ENCODE measurements at places on chromosomes 12 and 14.

- no peak for DNase-seq
These were observed 62.7 kb downstream of the ERH start for GRCh38 chr14:69335371-69335771.

GRCh38 chr14:100025111-100025510, 40.1 kb upstream of the EVL start:
- no peak for DNase-seq

GRCh38 chr14:38199076-38199475, 8.6 kb upstream of the SSTR1 start:
- DNase-seq = no peak

DNA sequence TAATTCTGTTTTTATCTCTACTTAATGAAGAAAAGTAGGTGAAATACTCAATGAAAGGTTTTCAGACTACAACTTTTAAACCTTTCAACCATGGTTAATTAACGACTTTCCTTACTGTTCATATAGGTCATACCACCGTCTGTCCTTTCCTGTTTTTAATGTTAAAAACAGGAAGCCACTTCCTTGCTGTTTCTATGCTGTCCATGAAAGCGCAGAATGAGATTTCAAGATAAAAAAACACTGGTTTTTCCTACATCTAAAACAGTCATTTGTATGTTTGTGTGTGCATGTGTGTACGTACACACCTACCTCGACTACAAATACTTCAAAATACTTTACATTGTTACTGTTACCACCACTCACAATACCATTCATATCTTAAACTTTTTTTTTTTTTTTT, 27.3 kb downstream of the SPTLC2 start:
- DNase-seq = no peak

- no peak for DNase-seq
These were observed 79.2 kb upstream of the CMKLR1 start for GRCh38 chr12:108418164-108418890.

DNA sequence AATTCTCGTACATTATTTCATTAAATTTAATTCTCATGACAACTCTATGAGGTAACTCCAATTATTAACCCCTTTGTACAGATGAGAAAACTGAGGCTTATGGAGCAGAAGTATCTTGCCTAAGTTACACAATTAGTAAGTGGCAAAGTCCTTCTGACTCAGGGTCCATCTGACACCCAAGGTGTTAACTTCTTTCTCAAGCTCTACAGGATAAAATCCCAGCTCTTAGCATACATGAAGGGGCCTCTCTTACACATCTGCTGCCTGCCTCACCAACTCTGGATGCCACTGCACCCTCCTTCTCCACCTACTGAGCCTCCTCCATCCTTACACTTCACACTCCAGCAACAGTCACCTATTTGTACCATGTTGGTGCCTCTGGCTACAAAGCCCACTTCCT, 4.3 kb upstream of the KRT72 start:
- DNase-seq = no peak

GRCh38 chr12:5197131-5197530, 153.5 kb downstream of the KCNA5 start:
- DNase-seq = no peak

DNA sequence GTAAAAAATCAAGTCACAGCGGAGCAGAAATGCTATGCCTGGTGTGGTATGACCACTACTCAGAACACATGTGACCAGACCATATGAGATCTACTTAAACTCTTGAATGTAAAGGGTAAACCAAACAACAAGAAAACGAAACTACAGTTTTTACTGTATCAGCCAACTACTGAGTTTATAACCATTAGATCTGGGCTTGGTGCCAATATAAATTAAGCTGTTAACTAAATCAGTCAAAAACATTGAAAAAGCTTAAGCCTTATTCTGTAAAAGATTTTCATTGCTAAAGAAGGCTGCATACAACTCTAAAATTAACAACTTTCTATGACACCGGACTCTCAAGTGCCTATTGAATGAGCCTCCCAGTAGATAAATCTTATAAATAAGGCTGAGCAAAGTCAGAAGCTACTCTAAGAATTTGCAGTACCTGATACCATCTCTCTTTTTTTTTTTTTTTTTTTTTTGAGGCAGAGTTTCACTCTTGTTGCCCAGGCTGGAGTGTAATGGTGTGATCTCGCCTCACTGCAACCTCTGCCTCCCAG, 35.4 kb downstream of the SPTLC2 start:
- DNase-seq = no peak

- no peak for DNase-seq
These were observed 12.2 kb downstream of the CEP170B start for GRCh38 chr14:104877066-104877805.

GRCh38 chr12:69476276-69477017, 6.3 kb downstream of the FRS2 start:
- no peak for DNase-seq

DNA sequence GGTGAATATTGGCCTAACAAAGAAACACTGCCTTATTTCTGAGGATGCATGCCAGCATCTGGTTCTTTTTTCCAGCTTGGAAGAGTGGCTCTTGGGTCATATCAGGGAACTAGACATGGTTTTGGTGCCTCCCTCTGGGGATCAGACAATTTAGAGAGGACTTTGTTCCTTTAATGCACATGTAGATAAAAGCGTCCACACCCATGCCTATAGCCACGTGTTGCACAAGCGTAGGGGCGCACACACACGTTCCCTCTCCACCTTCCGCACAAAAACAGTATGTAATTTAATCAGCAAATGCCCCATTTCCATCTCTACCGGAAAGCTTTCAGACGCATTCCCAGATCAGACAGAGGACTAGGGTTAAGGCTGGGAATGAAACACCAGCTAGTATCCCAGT, 61.7 kb upstream of the RIC8B start:
- DNase-seq = no peak

DNA sequence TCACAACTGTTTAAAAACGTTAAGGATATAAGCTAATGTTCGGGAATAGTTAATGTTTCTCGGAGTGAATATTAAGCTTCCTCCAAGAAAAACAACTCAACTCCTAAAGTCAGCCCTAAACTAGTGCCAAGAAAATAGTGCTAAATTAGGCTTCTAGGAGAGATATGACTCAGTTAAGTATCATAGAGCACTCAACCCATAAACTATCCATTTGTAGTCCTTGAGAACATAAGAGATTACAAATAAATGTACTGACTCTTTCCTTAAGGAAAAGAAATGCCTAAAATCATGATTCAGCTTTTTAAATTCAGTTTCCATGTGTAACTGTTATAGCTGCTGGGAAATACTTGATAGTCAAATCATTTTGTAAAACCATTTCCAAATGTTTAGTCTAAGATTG, 117.1 kb downstream of the HMGA2 start:
- no peak for DNase-seq

DNA sequence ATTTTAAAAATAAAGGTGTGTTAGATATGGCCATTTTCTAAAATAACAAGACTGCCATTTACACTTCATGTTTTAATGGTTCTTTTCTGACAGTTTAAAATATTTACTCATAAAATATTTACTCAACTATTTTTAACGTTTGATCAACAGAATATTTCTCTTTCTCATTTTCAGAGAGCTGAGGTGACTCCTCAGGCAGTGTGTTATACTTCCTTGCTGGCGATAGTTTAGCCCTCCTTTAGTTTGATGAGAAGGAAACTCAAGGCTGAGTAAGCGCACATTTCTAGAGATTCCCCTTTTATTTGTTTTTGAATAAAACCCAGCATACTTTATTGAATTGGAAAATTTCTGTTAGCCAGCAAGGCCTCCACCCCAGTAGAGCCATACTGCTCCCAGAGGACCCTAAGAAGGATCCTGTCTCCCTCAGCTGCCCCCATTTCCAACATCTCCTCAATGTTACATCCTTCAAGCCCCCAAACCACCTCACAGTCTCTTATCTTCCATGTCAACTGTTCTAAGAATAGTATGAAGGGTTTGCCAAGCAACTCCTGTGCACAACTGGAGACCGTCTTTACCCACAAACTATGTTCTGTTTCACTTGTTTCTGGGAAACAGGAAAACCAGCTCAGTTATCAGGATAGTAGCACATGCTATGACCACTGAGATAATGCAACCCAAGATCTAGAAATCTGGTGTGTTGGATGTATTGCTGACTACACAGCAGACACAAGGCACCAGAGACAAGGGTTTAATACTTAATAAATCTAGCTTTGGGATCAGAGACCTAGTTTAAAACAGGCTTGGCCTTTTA, 129.5 kb downstream of the STXBP6 start:
- no peak for DNase-seq

- DNase-seq = no peak
These were observed 934 bp upstream of the DCN start for GRCh38 chr12:91183551-91183950.

DNA sequence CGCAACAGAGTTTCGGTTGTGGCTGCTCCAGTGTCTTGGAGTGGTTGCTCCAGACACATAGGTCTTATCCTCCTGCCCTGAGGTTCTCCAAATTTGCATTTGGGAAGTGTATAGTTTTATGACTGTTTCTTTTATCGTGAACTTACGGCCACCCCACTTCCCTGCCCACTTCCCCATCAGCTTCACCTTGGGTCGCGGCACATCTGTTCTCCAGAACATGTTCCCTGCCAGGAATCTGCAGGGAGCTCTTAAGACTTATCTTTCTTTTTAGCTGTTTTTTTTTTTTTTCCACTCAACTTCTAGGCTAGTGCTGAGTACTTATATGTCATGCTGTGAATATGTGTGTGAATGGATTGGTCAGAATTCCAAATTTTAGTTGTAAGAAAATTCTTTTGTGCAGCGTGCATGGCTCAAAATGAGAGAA, 75.4 kb downstream of the ETV6 start:
- no peak for DNase-seq

DNA sequence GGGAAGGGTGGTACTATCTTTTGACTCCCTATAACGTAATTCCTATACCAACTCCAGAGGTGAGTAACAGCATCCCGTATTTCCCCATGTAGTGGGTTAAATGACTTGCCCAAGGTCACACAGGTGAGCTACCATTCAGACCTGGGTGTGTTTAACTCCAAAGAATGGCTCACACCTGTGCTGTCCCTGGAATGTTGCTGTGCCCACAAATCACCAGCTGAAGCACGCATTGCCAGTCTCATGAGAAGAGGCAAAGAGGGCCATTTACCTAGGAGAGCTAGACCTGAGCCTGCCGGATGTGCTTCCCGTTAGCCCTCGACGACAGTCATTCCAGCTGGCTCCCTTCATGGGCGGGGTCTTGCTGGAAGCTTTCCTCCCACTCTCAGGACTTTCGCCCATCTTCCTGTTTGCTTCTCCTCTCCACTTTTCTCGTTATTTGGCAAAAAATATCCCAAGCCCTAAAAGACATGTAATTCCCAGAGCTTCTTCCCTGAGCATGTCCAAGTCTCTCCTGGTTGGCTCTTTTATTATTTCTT, 106.6 kb upstream of the VASH1 start:
- DNase-seq = no peak

DNA sequence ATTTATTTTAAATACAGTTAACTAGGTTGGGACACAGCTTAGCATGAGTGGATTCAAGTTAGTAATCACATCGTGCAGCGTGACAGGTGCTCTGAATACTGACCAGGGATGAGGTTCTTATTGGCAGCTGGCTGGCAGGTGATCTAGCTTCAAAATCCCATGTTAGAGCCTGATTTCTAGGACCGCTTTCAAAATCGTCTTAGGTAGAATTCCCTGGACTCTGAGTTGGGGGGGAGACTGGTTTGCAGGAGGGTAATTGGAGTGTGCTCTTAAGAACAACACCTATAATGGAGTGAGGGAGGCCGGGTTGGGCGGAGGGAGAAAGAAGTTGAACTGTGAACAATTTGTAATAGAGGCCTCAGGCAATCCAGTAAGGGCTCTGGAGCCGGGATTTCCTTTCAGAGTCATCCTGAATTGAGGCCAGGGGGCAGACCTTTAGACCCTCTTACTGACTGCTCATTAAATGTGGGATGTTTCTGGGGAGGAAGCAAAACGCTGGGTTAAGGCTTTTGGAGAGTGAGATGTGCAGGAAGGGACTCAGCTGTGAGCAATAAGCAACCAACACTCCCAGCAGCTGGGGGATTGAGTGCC, 874 bp upstream of the YARS2 start:
- DNase-seq = no peak

GRCh38 chr14:73424453-73424852, 33.9 kb downstream of the NUMB start:
- no peak for DNase-seq

DNA sequence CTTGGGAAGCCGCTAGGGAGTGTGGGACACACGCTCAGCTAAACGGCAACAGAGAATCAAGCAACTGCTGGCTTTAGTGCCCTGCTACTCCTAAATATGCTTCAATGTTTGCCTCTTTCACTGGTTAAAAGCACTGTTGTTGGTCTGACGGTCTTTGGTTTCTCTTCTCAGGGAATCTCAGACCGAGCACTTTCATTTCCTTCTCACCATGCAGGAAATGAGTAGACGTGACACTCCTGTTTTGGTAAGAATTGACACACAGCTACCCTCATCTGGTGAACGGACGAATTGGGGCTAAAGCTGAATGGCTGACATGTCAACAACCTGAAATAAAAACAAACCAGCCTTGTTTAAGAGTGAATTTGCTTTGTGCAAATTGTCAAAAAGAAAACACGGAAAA, 57.5 kb upstream of the PIWIL1 start:
- DNase-seq = no peak

DNA sequence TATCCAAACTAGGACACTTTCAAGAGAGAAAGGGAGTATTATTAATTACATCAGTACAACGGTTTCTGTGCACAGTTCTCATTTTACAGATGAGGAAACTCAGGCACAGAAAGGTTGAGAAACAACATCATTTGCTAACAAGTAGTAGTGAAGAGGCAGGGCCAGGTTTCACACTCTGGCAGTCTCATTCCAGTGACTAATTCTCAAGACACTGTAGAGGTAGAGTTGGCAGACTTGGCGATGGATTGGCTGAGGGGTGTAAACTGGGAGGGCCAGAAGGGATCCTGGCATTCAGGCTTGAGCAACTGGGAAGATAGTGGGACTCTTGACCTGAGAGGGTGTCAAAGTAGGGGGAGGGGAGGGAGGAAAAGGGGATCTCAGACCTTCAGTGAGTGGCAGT, 73.8 kb upstream of the BDKRB2 start:
- no peak for DNase-seq

DNA sequence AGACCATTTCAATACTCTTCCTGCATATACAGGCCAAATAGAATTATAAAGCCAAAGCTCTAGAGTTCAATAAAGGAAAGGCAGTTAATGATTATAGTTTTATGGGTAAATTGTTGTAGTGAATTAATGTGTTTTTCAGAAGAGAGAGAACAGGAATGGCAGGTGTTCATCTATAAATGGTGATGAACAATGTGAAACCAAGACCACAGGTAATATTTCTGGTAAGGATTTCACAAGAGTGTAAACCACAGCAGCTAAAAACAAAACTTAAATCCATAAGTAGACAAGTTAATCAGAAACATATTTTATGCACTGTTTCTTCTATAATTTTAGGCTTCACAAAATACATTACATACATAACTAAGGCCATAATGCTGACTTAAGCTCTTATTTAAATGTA, 204.4 kb downstream of the SYT1 start:
- DNase-seq = no peak

- DNase-seq = no peak
These were observed 9.4 kb downstream of the EP400 start for GRCh38 chr12:131959116-131959515.

GRCh38 chr14:30607156-30607780, 14.9 kb upstream of the SCFD1 start:
- DNase-seq = no peak

- DNase-seq = no peak
These were observed 19.9 kb upstream of the MDM1 start for GRCh38 chr12:68352067-68352466.

Data from SIG-M5 (cell line).